T-cell (primary cell): ENCODE measurements at places on chromosomes 16 and 17.

DNA sequence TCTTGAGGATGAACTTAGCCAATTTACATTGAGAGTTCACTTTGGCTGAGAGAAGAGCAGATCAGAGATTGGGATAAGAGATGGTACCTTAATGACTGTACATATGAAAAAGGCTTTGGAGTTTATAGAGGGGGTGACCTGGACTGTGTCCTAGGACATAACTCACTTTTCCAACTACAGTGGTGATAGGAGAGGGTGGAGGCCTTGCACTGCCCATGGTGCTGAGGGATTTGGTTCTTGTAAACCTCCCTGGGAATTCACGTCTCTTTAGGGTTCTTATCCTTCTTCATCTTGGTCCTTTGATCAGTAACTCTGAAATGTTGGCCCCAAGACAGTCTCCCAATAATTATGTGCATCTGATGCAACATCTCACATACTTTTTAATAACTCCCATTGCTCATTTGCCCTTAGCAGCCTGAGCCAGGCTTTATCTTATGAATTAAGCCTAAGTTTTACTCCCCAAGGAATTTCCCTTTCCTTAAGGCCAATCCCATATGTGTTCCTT lies at the start of gene OR4D1:
Gene OR4D1 (plus strand): TSS at position 455 of the 505 bp plus-strand sequence. CDS start 6,770 bp downstream, outside the sequence.
- H3K4me1 ChIP-seq = peaks cover 20% of the 10 kb centered on the region
- H3K4me3 ChIP-seq = no peak within 1 kb of the TSS
- no peak within 1 kb of the TSS for H3K27ac ChIP-seq
- no peaks in the 10 kb centered on the region for H3K27me3 ChIP-seq

- no peak overlapping the region for H3K4me3 ChIP-seq
- no peaks in the 10 kb centered on the region for H3K36me3 ChIP-seq
- no peak for DNase-seq
- H3K27ac ChIP-seq = no peak overlapping the region
- H3K4me1 ChIP-seq = peaks cover under 1% of the 10 kb centered on the region
Measured at GRCh38 chr16:89498839-89499238, 8.5 kb upstream of the ANKRD11 start.

GRCh38 chr16:84048871-84049270 lies 6.3 kb upstream of the SLC38A8 start:
- no peak for DNase-seq
- peaks cover 14% of the 10 kb centered on the region for H3K36me3 ChIP-seq

- H3K4me3 ChIP-seq = no peak overlapping the region
- H3K27ac ChIP-seq = no peak overlapping the region
- H3K36me3 ChIP-seq = no peaks in the 10 kb centered on the region
- H3K4me1 ChIP-seq = no peaks in the 10 kb centered on the region
- DNase-seq = no peak
Measured at GRCh38 chr16:65044873-65045272, 77.0 kb downstream of the CDH11 start.

- DNase-seq = no peak
- no peaks in the 10 kb centered on the region for H3K27me3 ChIP-seq
- H3K4me3 ChIP-seq = no peak overlapping the region
- peaks cover 7% of the 10 kb centered on the region for H3K4me1 ChIP-seq
- H3K36me3 ChIP-seq = no peaks in the 10 kb centered on the region
- no peak overlapping the region for H3K27ac ChIP-seq
Measured at GRCh38 chr17:885971-886571, 93.5 kb downstream of the NXN start.

GRCh38 chr16:11089504-11090124 lies 145.2 kb downstream of the CLEC16A start:
- peaks cover 26% of the 10 kb centered on the region for H3K4me1 ChIP-seq
- H3K27me3 ChIP-seq = no peaks in the 10 kb centered on the region
- no peak overlapping the region for H3K4me3 ChIP-seq
- DNase-seq = no peak
- H3K36me3 ChIP-seq = peaks cover 3% of the 10 kb centered on the region

GRCh38 chr17:75848523-75849278 lies 4.5 kb upstream of the UNC13D start:
- H3K4me1 ChIP-seq = peaks cover 44% of the 10 kb centered on the region
- H3K27ac ChIP-seq = peak overlapping the region; percentile 32
- H3K27me3 ChIP-seq = no peaks in the 10 kb centered on the region
- DNase-seq = peak; percentile 76

- H3K4me1 ChIP-seq = no peaks in the 10 kb centered on the region
- H3K4me3 ChIP-seq = no peak overlapping the region
- H3K27ac ChIP-seq = no peak overlapping the region
- no peak for DNase-seq
- H3K27me3 ChIP-seq = no peaks in the 10 kb centered on the region
Measured at GRCh38 chr17:72829883-72830282, 262.6 kb downstream of the SLC39A11 start.

- DNase-seq = no peak
- H3K27me3 ChIP-seq = no peaks in the 10 kb centered on the region
- no peaks in the 10 kb centered on the region for H3K36me3 ChIP-seq
- H3K4me3 ChIP-seq = no peak overlapping the region
Measured at GRCh38 chr16:19846436-19846835, 38.2 kb downstream of the GPRC5B start.

DNA sequence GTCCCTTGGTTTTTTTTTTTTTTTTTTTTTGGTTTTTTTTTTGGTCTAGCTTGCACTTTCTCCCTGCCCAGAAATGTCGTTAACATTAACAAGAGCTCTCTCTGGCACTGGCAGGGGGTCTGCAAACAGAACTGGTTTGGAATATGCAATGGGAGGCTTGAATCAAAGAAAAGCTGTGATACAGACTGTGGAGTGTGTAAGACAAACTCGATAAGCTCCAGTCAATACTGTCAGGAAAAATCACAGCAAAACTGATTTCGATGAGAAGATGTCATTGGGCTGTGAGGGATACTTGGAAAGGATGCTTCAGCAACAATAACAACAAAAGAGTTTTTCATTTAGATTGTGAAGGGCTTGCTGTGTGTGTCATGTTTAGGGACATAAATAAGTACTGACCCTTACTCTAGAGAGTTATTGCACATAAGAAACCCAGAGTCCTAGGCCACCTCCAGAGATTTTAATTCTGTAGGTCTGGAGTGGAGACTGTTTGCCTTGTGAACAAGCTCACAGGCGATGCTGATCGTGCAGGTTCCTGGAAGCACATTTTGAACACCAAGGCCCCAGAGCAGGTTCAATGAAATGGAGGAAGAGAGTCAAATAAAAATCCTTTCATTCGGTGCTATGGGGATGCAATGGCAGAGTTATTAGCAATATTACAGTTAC lies 470.7 kb upstream of the RBFOX1 start:
- no peaks in the 10 kb centered on the region for H3K27me3 ChIP-seq
- no peak for DNase-seq
- H3K4me3 ChIP-seq = no peak overlapping the region
- H3K27ac ChIP-seq = no peak overlapping the region
- no peaks in the 10 kb centered on the region for H3K36me3 ChIP-seq

GRCh38 chr17:27268394-27269085 lies 25.4 kb upstream of the WSB1 start:
- no peaks in the 10 kb centered on the region for H3K36me3 ChIP-seq
- no peaks in the 10 kb centered on the region for H3K27me3 ChIP-seq
- no peak for DNase-seq
- no peaks in the 10 kb centered on the region for H3K4me1 ChIP-seq

DNA sequence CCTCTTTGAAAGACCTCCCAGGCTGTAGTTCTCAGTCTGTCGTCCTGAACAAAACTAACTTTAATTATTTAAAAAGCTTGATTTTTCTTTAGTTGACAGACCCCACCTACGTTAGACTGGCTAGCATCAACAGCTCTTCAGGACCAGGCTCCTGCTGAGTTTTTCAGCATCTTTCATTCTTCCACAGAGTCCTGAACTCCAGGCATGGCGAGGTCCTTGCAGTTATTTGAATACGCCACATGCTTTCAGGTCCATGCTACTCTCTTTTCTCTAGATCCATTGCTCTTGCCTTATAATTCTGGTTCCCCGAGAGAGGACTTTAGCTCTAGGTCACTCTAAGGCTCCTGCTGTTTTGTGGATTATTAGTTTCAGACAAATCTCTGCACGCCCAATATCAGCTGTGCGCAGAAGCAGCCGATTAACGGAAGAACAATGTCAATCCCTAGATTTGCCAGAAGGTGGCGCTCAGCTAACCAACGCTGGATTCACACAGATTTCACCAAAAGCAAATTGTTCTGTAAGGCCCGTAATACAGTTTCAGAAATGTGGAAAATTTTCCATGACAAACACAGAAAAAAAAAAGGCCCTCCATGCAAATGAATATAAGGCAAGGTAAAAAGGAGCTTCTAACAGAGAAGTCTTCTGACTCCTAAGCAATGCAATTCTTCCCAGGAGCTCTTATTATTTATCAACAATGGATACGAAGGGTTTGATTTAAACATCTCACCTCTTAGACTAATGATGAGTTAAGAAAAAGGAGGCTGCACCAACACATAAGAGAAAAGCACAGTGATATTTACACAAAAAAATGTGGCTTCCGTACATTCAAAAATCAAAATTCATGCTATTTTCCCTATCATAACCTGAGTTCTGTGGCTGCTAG lies 33.5 kb upstream of the BCO1 start:
- no peak for DNase-seq
- no peaks in the 10 kb centered on the region for H3K4me1 ChIP-seq
- H3K27ac ChIP-seq = no peak overlapping the region

- H3K4me1 ChIP-seq = peaks cover 36% of the 10 kb centered on the region
- H3K27me3 ChIP-seq = peaks cover 49% of the 10 kb centered on the region
- DNase-seq = peak; percentile 9
- H3K36me3 ChIP-seq = no peaks in the 10 kb centered on the region
- H3K27ac ChIP-seq = no peak within 1 kb of the TSS
- H3K4me3 ChIP-seq = peak within 1 kb of the TSS; percentile 65
Measured at GRCh38 chr17:4498461-4499397, at the start of gene SPNS2. Gene SPNS2, plus strand, starts transcription at chr17:4498881. Its CDS starts 167 bp downstream, at chr17:4499048.

GRCh38 chr17:4009186-4009785 lies 45.0 kb upstream of the ATP2A3 start:
- no peak overlapping the region for H3K4me3 ChIP-seq
- no peak overlapping the region for H3K27ac ChIP-seq
- DNase-seq = no peak
- H3K27me3 ChIP-seq = no peaks in the 10 kb centered on the region
- H3K4me1 ChIP-seq = peaks cover 6% of the 10 kb centered on the region

DNA sequence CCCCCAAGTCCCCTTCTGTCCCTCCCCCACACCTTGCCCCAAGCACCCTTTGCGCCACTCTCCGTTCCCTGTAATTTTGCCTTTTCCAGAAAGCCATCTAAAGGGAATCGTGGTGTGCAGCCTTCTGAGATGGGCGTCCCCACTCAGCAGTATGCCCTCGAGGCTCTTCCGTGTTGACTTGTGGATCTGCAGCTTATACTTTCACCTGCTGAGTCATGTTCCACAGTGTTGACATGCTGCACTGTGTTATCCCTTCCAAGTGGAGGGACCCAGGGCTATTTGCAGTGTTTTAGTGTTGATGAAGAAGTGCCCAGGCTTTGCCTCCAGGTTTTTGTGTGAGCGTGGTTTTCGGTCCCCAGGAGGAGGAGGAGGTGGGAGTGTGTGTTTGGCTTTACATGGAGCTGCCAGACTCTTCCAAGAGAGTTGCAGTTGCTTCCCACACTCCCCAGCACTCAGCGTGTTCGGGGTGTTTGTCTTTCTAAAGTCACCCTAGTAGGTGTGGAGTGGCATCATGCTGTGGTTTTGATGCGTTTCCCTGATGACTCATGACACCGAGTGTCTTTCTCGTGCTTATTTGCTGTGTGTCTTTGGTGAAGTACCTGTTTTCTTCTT lies 32.1 kb upstream of the JPT2 start:
- H3K4me1 ChIP-seq = no peaks in the 10 kb centered on the region
- H3K36me3 ChIP-seq = peaks cover 12% of the 10 kb centered on the region
- H3K4me3 ChIP-seq = no peak overlapping the region
- peak overlapping the region; percentile 10 for H3K27ac ChIP-seq
- DNase-seq = peak; percentile 21
- H3K27me3 ChIP-seq = no peaks in the 10 kb centered on the region

DNA sequence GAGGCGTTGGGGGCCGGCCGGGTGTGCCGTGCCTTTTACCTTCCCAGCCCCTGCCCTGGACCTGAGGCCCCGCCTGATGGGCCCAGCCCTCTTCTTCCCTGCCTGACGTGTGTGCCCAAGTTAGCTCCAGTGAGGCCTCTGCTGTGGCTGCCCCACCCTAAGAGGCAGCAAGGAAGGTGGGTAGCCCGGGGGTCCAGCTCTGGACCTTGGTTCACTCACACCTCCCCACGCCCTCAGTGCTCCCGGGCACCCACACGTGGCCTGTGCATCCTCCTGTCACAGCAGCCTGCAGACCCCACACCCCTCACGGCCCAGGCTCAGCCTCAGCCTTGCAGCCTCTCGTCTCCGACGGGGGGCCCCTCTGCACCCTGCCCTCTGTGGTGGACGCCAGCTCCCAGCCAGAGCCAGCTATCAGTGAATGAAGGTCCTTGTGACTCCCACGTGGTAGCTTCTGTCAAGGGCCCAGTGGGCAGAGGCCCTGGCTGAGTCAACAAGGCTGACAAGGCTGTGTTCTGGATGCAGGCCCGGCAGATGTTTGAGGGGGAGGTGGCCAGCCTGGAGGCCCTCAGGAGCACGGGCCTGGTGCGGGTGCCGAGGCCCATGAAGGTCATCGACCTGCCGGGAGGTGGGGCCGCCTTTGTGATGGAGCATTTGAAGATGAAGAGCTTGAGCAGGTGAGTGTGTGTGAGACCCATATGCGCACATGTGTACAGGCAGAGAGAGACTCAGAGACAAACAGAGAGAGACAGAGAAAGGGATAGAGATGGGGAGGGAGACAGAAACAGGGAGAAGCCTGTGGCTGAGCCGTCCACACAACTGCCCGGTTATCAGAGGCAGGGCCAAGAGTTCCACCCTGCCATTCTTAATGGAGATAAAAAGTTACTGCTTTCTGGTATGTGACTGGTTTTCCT lies 2.8 kb downstream of the FN3K start:
- no peaks in the 10 kb centered on the region for H3K4me1 ChIP-seq
- H3K36me3 ChIP-seq = no peaks in the 10 kb centered on the region
- DNase-seq = no peak
- no peak overlapping the region for H3K27ac ChIP-seq

GRCh38 chr16:49701789-49702494 lies 154.0 kb downstream of the ZNF423 start:
- no peak overlapping the region for H3K27ac ChIP-seq
- H3K27me3 ChIP-seq = no peaks in the 10 kb centered on the region
- H3K36me3 ChIP-seq = no peaks in the 10 kb centered on the region
- DNase-seq = no peak
- H3K4me3 ChIP-seq = no peak overlapping the region

DNA sequence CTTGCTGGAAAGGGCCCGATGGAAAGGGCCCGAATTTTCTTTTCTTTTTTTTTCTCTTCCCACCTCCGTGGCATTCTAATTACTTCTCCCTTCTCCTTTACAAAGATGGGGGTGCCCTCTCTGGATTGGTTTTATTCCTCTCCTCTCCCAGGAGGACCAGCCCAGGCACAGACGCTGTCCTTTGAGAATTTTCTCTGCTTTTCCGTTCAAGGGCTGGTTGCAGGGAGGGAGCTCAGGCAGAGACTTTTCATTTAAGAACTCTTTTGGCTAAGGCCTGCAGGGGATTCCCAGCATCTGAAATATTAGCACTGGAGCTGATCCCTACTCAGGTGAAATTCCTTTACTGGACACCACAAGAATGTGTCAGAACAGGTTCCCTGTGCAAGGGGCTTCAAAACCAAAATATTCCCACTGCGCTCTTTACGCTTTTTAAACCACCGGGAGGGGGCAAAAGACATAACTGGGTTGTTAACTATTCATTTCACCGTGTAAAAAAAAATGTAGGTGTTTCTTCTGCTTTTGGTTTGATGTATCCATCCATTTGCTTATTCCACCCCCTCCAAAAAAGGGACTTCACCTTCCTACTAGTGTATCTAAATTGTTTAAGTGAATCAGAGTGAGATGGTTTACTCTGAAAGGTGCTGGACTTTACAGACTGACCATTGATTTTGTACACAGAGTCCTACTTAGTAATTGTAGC lies 1.4 kb downstream of the NFAT5 start:
- peak overlapping the region; percentile 52 for H3K27ac ChIP-seq
- H3K36me3 ChIP-seq = no peaks in the 10 kb centered on the region
- no peak for DNase-seq
- H3K27me3 ChIP-seq = no peaks in the 10 kb centered on the region
